Activated T-helper 1 cell treated with anti-CD3 and anti-CD28 coated beads, Interleukin-12 subunit alpha, Interleukin-12 subunit beta, Interleukin-2, Interleukin-4 antibody, amounts not matched to agents 30 ng/mL and 10 ng/mL and 1 ng/mL, durations not matched to agents 14 hours and 24 hours and 36 hours (primary cell): ENCODE measurements at places on chromosomes 12 and 14. TPM values are rescaled to one million over a fixed set of nuclear protein-coding genes. Genes with fewer than 3 reads are reported as not detected.

- no peaks in the 10 kb centered on the region for H3K4me1 ChIP-seq
- no peaks in the 10 kb centered on the region for H3K36me3 ChIP-seq
- no peak overlapping the region for H3K4me3 ChIP-seq
- no peak overlapping the region for H3K27ac ChIP-seq
- no peak for DNase-seq
- H3K27me3 ChIP-seq, result no peaks in the 10 kb centered on the region
Observed at GRCh38 chr14:26401179-26401968, 196.5 kb downstream of the NOVA1 start.

DNA sequence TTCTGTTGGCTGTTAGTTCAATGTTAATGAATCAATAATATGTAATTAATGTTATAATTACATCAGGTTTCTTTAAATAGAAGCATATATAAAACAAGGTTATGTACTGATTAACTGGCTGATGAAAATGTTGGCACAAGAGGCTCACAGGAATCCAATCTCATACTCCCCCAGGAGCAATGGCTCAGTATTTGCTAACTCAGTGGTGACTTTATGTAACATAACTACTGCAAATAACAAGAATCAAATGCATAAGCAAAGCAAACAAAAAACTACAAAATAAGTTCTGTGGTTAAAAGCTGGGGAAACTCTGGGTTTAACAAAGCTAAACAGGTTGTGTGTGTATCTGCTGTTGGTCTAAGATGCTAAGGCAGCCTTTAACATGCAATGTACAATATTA, 27.7 kb upstream of the BBS10 start:
- peaks cover 39% of the 10 kb centered on the region for H3K36me3 ChIP-seq
- H3K27me3 ChIP-seq, result no peaks in the 10 kb centered on the region
- no peak for DNase-seq
- H3K4me3 ChIP-seq, result no peak overlapping the region

- H3K4me1 ChIP-seq, result peaks cover 61% of the 10 kb centered on the region
- DNase-seq, result no peak
- peaks cover 10% of the 10 kb centered on the region for H3K36me3 ChIP-seq
- peak overlapping the region; percentile 84 for H3K4me3 ChIP-seq
- no peaks in the 10 kb centered on the region for H3K27me3 ChIP-seq
- peak overlapping the region; percentile 92 for H3K27ac ChIP-seq
Observed at GRCh38 chr12:46384451-46385309, 12.1 kb upstream of the SLC38A2 start.

DNA sequence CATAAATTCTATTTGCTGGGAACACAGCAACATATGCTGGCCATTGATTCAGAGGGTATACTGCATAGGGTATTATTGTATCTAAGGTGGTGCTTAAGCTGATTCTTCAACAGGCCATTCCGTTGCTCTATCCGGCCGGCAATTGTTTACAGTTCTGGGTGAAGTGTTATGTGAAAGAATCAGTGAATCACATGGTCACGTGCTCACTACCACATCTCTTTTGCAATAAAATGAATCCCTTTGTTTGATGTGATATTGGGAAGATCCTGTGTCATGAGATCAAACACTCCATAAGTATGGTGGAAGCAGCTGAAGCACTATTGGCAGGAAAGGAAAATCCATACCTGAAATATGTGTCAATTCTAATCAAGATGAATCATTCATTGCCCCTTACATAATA, 7.6 kb upstream of the USP15 start:
- H3K27ac ChIP-seq, result no peak overlapping the region
- peaks cover 17% of the 10 kb centered on the region for H3K36me3 ChIP-seq
- DNase-seq, result no peak
- peaks cover 56% of the 10 kb centered on the region for H3K4me1 ChIP-seq

Gene TAS2R7
- total RNA-seq, result not detected in 2 replicates

- H3K27ac ChIP-seq, result no peak overlapping the region
- peaks cover 34% of the 10 kb centered on the region for H3K27me3 ChIP-seq
- DNase-seq, result no peak
- H3K4me1 ChIP-seq, result no peaks in the 10 kb centered on the region
Observed at GRCh38 chr14:100899884-100900771, 3.4 kb downstream of the RTL1 start.

DNA sequence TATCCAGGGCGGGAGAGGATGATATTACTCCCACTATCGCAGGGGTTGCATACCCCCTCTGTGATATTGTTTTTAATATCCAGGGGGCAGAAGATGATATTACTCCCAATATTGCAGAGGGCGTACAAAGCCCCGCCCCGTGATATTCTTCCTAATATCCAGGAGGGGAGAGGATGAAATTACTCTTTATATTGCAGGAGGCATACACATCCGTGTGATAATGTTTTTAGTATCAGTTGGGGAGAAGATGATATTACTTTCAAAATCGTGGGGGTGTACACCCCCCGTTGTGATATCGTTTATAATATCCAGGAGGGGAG, 52.9 kb upstream of the OXA1L start:
- peaks cover 17% of the 10 kb centered on the region for H3K4me1 ChIP-seq
- H3K4me3 ChIP-seq, result peak overlapping the region; percentile 85
- H3K27me3 ChIP-seq, result peaks cover 21% of the 10 kb centered on the region

- peak overlapping the region; percentile 79 for H3K27ac ChIP-seq
- DNase-seq, result no peak
- no peaks in the 10 kb centered on the region for H3K36me3 ChIP-seq
- H3K27me3 ChIP-seq, result no peaks in the 10 kb centered on the region
- H3K4me1 ChIP-seq, result peaks cover 21% of the 10 kb centered on the region
Observed at GRCh38 chr14:22106700-22107697, 433.4 kb upstream of the OR4E1 start.

DNA sequence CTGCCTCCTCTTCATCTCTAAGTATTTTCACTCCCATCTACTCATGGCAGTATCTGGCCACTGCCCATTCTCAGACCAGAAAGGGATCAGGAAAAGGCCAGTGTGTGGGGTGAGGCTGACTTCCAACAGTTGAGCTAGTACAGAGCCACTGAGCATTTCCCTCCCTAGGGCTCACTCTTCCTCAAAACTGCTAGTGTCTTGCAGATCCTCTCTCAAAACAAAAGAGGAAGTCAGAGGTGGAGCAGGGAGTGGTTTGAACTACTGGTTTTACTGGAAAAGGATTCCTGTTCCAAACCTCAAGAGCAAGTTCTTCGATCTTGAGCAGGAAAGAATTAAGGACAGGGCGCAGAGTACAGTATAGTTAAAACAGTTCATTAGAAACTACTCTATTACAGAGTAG, 11.7 kb upstream of the RNASE10 start:
- no peaks in the 10 kb centered on the region for H3K27me3 ChIP-seq
- H3K4me3 ChIP-seq, result no peak overlapping the region
- peaks cover 50% of the 10 kb centered on the region for H3K4me1 ChIP-seq
- H3K36me3 ChIP-seq, result peaks cover 2% of the 10 kb centered on the region

- H3K4me1 ChIP-seq, result peaks cover 10% of the 10 kb centered on the region
- H3K36me3 ChIP-seq, result no peaks in the 10 kb centered on the region
- peaks cover 35% of the 10 kb centered on the region for H3K27me3 ChIP-seq
Observed at GRCh38 chr14:38254571-38255407, 1.1 kb downstream of the CLEC14A start.

GRCh38 chr14:61569812-61570548, 125.3 kb upstream of the HIF1A start:
- peak; percentile 40 for DNase-seq
- H3K36me3 ChIP-seq, result peaks cover 4% of the 10 kb centered on the region
- no peaks in the 10 kb centered on the region for H3K27me3 ChIP-seq
- H3K4me1 ChIP-seq, result peaks cover 89% of the 10 kb centered on the region

Gene LMO3
- not detected in 2 replicates for total RNA-seq

- H3K36me3 ChIP-seq, result peaks cover 35% of the 10 kb centered on the region
- H3K4me1 ChIP-seq, result peaks cover 61% of the 10 kb centered on the region
- DNase-seq, result no peak
- no peak overlapping the region for H3K4me3 ChIP-seq
Observed at GRCh38 chr14:71358209-71358931, 451.1 kb downstream of the PCNX1 start.

DNA sequence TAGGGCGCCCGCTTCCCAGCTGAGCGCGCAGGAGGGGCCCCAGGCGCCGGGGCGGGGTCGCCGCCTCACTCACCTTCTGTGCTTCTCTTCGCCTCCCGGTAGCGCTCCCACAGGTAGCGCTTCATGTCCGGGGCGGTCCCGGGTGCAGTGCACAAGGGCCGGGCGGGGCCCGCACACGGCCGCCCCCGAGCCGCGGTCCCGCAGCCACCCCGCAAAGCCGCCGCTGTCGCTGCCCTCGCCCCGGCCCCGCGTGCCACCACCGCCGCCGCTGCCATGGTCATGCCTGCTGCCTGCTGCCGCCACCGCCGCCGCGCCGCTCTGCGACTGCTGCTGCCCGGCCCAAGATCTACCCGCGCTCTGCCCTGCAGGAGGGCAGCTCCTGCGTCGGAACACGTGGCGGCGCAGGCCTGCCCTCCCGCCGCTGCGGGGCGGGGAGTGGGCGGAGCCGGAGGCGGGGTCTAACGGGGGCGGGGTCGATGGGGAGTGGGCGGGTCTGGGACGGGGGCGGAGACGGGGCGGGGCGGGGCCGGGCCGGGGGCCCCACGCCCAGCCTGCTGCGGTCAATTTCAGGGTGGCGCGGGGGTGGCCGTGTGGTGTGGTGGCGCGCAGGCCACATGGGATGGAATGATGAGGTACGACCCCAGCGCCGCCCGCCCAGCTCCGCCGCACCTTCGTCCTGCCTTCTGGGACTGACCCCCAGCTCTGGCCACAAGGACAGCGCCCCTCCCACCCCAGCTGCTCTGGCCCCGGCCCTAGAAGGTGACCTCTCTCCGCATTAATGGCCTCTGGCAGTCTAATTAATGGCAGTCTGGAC, at the start of gene NT5DC3:
Gene NT5DC3, minus strand, starts transcription at position 359 of the 814 bp plus-strand sequence. Its CDS starts 78 bp downstream, at position 281.
- H3K27ac ChIP-seq, result peak within 1 kb of the TSS; percentile 83
- H3K4me1 ChIP-seq, result peaks cover 24% of the 10 kb centered on the region
- peak within 1 kb of the TSS; percentile 90 for H3K4me3 ChIP-seq
- peaks cover 3% of the 10 kb centered on the region for H3K36me3 ChIP-seq
- peak; percentile 75 for DNase-seq

Gene SLC10A1
- total RNA-seq, result not detected in 2 replicates

Gene ZCRB1
- 47.4 and 58.2 TPM in 2 replicates for total RNA-seq

DNA sequence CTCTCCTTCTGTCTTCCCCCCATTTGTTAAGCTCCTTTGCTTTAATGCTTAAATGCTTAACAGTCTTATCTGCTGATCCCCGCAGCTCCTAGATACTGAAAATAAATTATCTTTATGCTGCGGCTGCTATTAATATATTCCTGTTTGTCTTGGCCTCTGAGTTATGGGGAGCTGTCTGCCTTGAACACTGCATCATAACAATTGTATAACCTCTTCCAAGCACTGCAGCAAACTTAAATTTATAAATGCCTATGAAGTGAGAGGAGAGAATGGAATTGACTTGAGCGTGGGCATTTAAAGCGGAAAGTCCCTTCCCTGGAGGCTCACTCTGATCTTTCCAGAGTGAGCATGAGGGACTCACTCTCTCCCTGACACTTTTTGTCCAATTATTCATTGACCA, 23.1 kb upstream of the DCP1B start:
- no peaks in the 10 kb centered on the region for H3K4me1 ChIP-seq
- no peak for DNase-seq
- H3K4me3 ChIP-seq, result no peak overlapping the region
- H3K36me3 ChIP-seq, result no peaks in the 10 kb centered on the region

GRCh38 chr12:64753427-64753826, 5.8 kb downstream of the GNS start:
- peaks cover 43% of the 10 kb centered on the region for H3K4me1 ChIP-seq
- peaks cover 14% of the 10 kb centered on the region for H3K36me3 ChIP-seq
- H3K27ac ChIP-seq, result no peak overlapping the region
- no peak overlapping the region for H3K4me3 ChIP-seq

- H3K27me3 ChIP-seq, result no peaks in the 10 kb centered on the region
- peaks cover 53% of the 10 kb centered on the region for H3K4me1 ChIP-seq
- no peak overlapping the region for H3K27ac ChIP-seq
- H3K4me3 ChIP-seq, result no peak overlapping the region
Observed at GRCh38 chr14:91220581-91221000, 23.9 kb downstream of the GPR68 start.

GRCh38 chr12:92156704-92157395, 11.2 kb upstream of the BTG1 start:
- no peaks in the 10 kb centered on the region for H3K27me3 ChIP-seq
- DNase-seq, result no peak
- peaks cover 35% of the 10 kb centered on the region for H3K4me1 ChIP-seq
- H3K36me3 ChIP-seq, result peaks cover 9% of the 10 kb centered on the region

DNA sequence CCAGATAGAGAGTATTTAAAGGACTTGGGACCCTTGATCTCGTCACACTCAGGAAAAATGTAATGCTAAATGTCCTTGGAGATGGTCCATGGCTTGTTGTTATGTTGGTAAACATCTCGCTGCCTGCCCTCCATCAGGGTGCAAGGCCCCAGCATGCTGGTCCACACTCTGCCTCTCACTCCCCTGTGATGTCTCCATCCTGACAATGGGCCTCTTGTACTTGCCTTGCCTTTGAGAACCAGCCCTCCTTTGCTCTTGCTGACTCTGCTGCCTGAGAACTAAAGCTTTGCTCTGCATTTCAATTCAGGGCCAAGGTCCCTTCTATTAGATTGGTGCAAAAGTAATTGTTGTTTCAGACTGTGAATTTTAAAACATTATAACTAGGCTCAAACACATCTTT, 131.0 kb upstream of the LMNTD1 start:
- no peaks in the 10 kb centered on the region for H3K36me3 ChIP-seq
- no peak for DNase-seq
- H3K27me3 ChIP-seq, result no peaks in the 10 kb centered on the region

- H3K27ac ChIP-seq, result no peak overlapping the region
- peak; percentile 8 for DNase-seq
- H3K4me3 ChIP-seq, result no peak overlapping the region
- no peaks in the 10 kb centered on the region for H3K36me3 ChIP-seq
- H3K27me3 ChIP-seq, result peaks cover 3% of the 10 kb centered on the region
Observed at GRCh38 chr14:58598028-58598803, 39.5 kb upstream of the DACT1 start.

GRCh38 chr12:93894391-93895088, 217.4 kb downstream of the CRADD start:
- no peaks in the 10 kb centered on the region for H3K27me3 ChIP-seq
- H3K27ac ChIP-seq, result no peak overlapping the region
- no peak for DNase-seq
- H3K36me3 ChIP-seq, result peaks cover 9% of the 10 kb centered on the region
- H3K4me1 ChIP-seq, result peaks cover 54% of the 10 kb centered on the region

Gene ACACB
- total RNA-seq, result 5.0 and 6.9 TPM in 2 replicates

Gene TPPP2
- total RNA-seq, result not detected in 2 replicates

- DNase-seq, result no peak
- no peaks in the 10 kb centered on the region for H3K36me3 ChIP-seq
- H3K4me1 ChIP-seq, result no peaks in the 10 kb centered on the region
Observed at GRCh38 chr14:94936401-94936892, 166.5 kb upstream of the GSC start.

Gene SLC41A2
- 16.4 and 19.0 TPM in 2 replicates for total RNA-seq

GRCh38 chr12:76551482-76551888, 8.1 kb downstream of the OSBPL8 start:
- H3K27me3 ChIP-seq, result no peaks in the 10 kb centered on the region
- H3K4me3 ChIP-seq, result no peak overlapping the region
- peaks cover 53% of the 10 kb centered on the region for H3K4me1 ChIP-seq
- no peak for DNase-seq
- peaks cover 20% of the 10 kb centered on the region for H3K36me3 ChIP-seq

DNA sequence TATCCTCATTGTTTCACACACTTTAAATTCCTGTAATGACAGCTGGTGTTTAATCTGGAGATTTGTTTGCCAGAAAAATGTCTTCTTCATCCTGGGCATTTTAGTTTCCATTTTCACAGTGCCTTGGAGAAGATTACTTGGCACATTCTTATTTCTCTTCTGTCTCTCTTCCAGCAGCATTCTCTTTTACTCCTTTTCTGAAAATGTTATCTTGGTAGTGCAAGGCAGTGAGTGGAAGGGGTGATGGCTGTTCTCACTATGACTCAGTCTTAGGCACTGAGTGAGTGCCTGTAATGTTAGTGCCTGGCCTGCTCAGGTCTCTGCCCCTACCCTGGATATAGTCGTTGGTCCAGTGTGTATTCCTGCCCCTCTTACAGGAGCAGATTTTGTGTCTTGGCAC, 13.1 kb downstream of the CLECL1 start:
- H3K27me3 ChIP-seq, result peaks cover 3% of the 10 kb centered on the region
- H3K27ac ChIP-seq, result peak overlapping the region; percentile 59
- peaks cover 53% of the 10 kb centered on the region for H3K4me1 ChIP-seq
- no peak for DNase-seq
- H3K4me3 ChIP-seq, result no peak overlapping the region

Gene P2RX7
- 7.3 and 8.0 TPM in 2 replicates for total RNA-seq
